Lung microvascular endothelial cell (primary cell): ENCODE measurements at places on chromosomes 2 and 18. TPM values are rescaled to one million over a fixed set of nuclear protein-coding genes. Genes with fewer than 3 reads are reported as not detected.

DNA sequence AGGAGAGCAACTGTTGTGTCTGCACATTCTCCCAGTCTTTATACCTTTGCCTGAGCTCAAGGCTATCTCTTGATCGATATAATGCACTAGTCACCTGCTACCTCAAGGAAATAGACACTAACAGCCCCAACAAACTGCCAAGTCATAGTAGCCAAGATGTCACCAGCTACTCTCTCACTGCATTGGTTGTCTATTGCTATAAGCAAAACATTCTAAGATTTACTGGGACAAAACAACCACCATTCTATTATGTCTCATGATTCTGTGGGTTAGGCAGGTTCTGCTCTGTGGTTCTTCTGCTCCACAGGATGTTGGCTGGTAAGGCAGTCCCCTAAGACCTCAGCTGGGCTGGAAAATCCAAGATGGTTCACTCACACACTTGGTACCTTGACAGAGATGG, 28.5 kb upstream of the MLPH start:
- no peak for DNase-seq

DNA sequence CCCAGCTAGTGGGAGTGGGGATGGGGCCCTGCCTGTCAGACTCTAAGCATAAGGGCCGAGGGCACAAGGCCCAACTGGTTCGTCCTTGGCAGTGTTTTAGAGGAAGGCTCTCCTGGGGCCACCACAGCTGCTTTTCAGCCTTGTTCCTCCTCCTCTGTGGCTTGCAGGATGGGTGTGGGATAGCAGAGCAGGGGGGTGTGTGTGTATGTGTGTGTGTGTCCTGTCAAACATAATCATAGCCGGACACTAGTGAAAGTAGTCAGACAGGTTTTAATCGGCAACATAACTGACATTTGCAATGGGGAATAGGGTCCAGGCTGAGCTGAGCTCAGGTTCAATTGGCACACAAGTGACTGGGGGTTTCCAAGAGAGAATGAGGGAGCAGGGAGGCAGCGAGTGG, 114.2 kb downstream of the SEPTIN10 start:
- DNase-seq: no peak

- DNase-seq: no peak
These were observed 152.4 kb downstream of the DYSF start for GRCh38 chr2:71605781-71606241.

DNA sequence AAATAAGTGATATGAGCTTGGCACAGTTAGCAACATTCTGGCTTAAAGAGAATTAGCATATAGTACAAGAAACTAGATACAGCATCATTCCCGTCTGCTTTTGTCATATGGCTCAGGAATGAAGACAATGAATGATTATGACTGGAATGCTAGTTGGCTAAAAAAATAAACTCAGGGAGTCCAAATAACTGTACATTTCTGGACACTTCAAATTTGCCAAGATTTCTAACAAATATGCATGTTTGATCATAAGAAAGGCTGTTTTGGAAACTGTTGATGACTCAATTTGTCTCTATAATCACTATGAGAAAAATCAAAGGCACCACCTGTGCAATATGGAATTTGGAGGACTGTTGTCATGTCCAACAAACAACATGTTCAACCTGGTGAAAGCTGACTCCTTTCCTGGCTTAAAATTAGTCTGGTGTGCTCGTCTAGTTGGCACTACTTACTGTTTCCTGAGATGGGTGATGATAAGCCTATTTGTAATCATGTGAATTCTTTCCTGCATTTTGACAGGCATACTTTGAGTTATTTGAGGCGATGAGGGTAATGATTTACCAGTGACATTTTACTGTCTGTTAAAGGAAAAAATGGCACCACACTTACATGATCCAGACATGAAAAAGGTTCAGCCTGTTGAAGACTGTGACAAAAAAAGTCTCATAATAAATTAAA, 133.9 kb upstream of the CDH20 start:
- DNase-seq: no peak

DNA sequence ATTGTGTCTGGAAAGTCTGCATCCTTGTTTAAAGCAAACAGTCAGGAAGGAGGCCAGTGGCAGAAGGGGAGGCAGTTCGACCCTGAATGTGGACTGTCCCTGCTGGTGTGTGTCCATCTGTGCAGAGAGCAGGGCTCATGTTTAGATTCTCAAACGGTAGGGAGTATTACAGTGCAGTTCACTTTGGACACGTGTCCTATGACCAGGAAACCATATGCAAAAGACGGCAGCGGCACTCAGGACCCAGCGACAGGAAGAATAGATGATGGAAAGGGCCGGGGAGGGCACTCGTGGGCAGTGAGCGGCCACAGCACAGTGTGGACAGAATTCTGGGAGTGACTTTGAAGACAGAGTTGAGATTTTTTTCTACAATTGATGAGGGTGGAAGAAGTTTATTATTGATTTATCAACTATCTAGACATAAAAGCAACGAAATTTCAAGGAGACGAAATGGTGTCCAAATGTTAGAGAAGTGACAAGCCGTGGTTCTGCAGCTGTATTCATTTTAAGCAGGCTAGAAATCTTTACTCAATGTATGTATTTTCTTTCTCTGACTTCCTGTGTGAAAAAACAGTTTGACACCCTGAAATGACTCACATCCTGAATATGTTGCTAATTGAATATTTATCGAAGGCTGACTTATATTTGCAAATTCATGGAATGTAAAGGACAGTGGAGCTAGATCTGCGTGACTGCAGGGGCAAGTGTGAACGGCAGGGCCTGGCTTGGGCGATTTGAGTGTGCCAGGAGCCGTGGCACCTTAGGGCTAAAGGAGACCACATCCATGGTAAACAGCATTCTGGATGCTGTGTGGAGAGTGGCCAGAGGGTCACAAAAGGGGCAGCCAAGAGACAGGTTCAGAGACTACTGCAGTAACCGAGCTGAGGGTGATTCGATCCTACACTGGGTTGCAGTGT, 214.2 kb downstream of the PTGR3 start:
- peak; percentile 59 for DNase-seq

GRCh38 chr2:106358081-106358480, 110.1 kb downstream of the RGPD3 start:
- DNase-seq: no peak

GRCh38 chr2:44560941-44561340, 199.2 kb downstream of the CAMKMT start:
- DNase-seq: no peak

The ASPRV1 gene
- under 0.01 TPM in 2 replicates for total RNA-seq

The GKN2 gene
- not detected in 2 replicates for total RNA-seq

The SCYGR8 gene
- total RNA-seq: not detected in 2 replicates

The UBXN4 gene
- total RNA-seq: 40.3 and 42.7 TPM in 2 replicates

The HOXD1 gene
- 6.1 and 6.7 TPM in 2 replicates for total RNA-seq
